AG04449 (cell line): ENCODE measurements at places on chromosomes 6 and 20.

GRCh38 chr20:12243327-12243726, 325.6 kb downstream of the BTBD3 start:
- no peak for DNase-seq

GRCh38 chr6:118775381-118775780, 118.6 kb upstream of the ASF1A start:
- no peak for DNase-seq

DNA sequence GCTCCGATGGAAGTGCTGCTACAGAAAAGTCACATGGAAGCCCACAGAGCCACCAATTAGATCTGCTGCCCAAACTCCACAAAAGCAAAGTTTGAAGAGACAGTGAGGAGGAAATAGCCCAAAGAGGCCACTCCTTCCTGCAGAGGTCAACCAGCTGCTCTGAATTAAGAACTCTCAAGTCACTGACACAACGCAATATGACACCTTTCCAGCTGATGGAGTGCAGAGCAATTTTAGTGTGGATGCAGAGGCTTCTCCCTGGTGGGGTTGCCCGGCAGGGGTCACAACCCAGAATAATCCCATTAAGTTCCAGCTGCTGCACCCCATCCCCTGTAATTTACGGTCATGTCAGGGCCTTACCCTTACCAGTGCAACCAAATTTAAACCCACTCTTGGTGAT, 361.9 kb upstream of the JARID2 start:
- DNase-seq: no peak

DNA sequence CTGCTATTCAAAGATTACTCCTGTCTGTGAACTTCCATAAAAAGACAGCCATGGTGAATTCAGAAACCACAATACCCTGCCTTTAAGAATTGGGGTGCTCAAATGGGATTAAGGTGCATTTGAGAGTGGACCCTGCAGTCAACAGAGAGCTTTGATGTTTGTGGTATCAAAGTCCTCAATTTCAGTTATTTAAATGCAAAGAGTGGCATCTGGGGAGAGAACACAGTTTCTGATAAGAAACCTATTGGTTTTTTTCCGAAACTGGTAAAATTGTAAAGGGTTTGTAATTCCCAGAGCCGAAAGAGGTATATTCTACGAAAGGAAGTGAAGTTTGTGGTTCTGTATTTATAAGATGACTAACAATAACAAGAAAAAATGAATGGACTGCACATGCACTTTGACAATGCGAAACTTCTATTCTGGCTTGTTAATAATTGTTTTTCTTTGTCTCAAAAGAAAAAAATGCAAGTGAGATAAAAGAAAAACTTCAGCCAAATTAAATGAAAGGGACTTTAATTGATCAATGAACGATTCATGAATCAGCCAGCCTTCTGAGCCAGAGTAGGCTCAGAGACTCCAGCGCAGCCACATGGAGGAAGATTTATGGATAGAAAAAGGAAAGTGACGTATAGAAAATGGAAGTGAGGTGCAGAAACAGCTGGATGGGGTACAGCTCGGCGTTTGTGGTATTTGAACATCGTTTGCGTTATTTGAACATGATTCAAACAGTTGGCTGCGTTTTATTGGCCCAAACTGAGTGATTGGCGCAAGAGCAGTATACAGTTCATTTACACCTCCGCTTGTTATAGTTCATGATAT, 70.5 kb upstream of the DUSP22 start:
- DNase-seq: no peak

DNA sequence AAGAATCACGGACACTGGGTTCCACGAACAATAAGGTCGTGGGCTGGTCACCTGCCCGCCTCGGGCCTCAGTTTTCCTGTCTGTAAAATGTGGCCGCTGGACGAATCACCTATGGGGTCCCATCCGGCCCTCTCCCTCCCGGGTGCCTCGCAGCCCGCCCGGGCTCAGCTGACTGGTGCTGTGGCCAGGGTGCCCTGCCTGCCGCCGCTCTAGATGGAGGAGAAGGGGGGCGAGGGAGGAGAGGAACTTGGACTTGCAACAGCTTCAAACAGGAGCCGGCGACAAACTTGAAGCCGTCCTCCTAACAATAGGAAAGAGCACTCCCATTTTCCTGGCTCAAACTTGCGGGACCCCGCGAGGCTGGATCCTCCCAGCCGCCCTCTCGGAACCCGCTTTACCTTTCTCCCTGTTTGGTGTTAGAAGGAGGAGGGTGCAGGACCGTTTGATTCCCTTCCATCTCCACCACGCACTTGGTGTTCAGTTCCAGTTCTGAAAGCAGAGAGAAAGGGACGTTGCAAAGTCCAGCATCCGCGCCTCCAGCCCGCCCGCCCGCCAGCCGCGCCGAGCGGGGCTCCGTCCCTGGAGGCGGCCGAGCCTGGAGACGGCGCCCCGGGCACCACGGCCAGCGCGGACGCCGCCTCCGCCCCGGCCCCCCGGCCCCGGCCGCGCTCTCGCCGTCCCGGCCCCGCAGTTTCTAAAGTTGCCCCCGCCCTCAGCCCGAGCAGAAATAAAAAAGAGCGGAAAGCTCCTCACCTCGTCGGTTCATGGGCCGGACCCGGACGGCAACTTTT, 584 bp downstream of the KIF13A start:
- DNase-seq: no peak

DNA sequence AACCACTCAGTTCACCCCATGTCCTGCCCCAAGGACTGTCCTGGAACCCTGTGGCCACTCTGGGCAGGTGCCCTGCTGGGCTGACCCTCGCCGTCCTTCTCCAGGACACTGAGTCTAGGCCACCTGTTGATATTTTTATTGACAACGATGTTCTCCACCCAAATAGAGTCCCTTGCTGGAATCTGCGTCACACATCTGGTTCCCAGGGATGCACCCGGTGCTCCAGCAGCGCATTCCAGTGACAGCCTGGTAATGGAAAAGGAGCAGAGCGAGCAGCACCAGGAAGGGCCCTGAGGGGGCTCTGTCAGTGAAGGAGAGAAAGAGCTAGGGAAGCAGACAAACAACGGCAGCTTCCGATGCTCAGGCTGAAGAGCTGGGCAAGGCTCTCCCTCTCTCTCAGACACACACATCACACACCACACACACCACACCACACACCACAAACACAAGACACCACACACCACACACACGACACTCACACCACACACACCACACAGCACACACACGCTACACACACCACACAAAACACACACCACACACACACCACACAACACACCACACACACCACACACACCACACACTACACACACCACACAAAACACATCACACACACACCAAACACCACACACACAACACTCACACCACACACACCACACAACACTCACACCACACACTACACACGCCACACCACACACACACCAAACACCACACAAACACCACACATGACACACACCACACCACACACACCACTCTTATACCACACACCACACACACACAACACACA, 117.9 kb upstream of the THBS2 start:
- no peak for DNase-seq

GRCh38 chr6:108872141-108872557, 23.9 kb downstream of the ARMC2 start:
- DNase-seq: no peak

- DNase-seq: no peak
These were observed 105.5 kb upstream of the SSTR4 start for GRCh38 chr20:22929661-22930060.

- DNase-seq: no peak
These were observed 196.2 kb upstream of the ASCC3 start for GRCh38 chr6:101077344-101077743.

- DNase-seq: no peak
These were observed 161.6 kb downstream of the ADAT2 start for GRCh38 chr6:143288923-143289322.

GRCh38 chr6:52516269-52516668, 60.6 kb downstream of the TRAM2 start:
- DNase-seq: no peak

DNA sequence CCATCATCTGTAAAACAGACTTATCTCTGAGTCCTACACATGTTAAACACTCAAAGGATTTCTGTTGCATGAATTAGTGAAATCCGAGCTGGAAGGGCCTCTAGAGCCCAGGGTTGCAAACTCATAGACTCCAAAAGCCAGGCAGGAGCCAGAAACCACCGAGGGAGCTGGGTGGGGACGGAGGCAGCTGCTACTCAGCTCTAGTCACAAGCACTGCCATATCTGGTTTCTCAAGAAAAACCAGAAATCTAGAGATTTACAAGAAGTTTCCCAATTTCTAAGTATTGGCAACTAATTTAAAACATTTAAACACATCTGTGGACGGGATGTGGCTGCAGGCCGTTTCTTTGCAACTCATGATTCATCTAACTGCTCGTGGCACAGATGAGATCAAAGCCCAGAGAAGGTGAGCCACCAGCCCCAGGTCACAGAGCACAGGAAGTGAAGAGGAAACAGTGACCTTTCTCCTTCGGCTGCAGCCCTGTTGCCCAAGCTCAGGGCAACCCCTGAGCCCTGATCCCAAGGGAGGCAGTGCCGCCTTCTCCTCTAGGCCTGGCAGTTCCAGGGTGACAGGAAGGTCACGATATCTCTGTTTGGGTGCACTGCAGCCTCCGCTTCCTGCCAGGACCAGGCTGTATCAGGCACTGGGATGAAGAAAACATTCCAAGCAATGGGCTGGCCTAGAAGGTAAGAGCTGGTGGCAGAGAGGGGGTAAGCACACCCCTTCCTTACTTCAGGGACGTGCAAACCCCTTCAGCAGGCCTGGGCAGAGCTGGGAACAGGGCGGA, 26.4 kb upstream of the PTGIS start:
- no peak for DNase-seq

GRCh38 chr20:31837896-31838397, 7.5 kb downstream of the FOXS1 start:
- DNase-seq: no peak

- no peak for DNase-seq
These were observed 40.6 kb upstream of the SUMO4 start for GRCh38 chr6:149359440-149359839.

DNA sequence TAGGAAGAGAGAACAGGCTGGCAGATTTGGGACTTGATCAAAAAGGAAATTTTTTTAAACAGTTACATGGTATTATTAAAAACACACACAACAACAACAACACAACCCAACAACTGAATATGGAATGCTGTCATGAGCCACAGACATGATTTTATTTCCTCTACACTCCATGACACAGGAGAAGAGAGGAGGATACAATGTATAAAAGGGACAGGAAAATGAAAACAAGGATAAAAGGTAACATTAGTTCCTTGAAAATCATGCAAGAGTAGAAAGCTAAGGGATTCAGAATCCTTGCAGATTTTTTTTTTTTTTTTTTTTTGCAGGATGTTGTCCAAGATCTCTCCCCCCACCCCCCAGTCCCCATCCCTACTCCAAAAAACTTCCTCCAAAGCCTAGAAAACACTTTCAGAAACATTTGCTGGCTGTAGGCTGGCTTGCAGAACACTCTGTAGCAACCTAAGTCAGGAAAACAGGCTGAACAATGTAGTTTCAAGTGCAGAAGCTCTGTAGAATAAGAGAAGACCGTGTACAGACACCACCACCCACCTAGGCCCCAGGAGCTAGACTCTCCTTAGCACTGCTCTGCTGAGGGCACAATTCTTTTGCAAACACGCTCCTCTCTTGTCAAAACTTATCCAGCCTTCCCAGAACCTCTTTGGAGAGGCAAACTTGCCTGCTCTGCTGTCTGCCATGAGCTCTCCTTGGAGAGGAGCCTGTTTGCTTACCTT, 845 bp downstream of the ZMYND8 start:
- no peak for DNase-seq

- DNase-seq: no peak
These were observed 744.0 kb upstream of the MAP3K7 start for GRCh38 chr6:91330896-91331295.

GRCh38 chr6:139728876-139729427, 354.5 kb upstream of the CITED2 start:
- no peak for DNase-seq

DNA sequence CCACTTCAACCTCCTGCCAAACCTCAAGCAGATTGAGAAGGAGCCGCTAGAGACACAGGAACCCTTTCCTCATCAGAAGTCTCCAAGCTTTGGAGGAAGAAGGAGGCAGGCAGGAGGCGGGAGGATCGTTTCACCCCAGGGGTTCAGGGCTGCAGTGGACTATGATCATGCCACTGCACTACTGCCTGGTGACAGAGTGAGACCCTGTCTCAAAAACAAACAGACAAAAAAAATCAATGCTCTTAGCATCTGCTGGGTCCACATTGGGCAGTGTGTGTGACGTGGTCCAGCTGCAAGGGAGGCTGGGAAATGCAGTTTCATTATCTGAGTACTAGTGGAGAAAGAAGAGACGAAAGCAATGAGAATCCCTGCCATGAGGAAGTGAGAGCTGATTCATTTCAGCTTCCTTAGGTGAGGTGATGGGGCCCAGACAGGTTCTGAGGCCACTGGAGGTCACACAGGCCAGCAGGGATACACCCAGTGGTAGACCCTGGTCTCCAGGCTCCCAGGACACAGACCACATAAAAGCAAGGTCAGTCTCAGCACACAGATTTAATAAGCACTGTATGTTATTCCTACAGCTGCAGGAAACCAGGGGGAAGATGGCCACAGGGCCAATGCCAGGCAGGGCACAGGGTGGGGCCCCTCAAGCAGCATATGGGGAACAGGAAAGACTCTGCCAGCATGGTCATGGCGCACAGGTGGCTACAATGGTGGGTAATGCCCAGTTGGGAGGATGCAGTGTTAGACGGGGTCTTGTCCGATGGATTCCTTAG, 4.3 kb downstream of the GFRA4 start:
- DNase-seq: no peak

GRCh38 chr6:134683783-134684422, 266.0 kb downstream of the ALDH8A1 start:
- no peak for DNase-seq

DNA sequence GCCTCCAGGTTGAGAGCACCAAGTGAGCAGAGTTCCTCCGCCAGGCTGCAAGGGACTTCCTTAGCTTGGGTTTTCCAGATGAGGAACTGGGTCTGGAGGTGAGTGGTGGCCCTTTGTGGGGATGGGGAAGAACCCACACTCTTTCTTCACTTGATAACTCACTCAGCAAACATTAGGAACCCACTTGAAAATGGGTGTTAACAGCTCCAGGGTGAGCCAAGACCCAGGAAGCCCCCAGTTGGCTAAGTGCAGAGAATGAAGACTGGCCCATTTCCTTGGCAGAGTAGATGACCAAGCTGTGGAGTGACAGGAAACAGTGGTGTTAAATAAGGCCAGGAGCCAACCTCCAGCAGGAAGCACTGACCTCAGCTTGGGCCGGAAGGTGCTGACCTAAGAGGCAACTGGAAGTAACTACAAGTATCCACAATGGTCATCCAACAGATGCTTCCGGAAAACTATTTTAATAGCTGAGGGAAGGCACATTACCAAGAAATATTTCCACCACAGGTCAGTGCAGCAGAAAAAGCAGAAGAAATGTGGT, 22.7 kb downstream of the MRPL14 start:
- no peak for DNase-seq

DNA sequence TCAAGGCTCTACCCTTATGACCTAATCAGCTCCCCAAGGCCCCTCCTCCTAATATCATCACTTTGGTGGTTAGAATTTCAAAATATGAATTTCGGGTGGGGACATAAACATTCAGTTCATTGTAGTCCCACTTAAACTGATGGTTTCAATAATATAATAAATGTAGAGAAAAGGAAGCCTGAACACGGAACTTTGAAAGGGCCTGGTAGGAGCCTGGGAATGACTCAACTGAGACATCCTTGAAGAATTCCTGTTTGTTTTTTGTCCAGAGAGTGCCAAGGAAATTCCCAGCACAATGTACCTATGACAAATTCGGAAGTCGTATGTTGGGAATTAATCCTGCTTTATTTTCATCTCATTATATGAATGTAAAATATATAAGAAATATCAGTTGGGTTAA, 457.9 kb downstream of the PLCB1 start:
- no peak for DNase-seq

- no peak for DNase-seq
These were observed 15.9 kb upstream of the PTGIS start for GRCh38 chr20:49583669-49584417.
